ENCODE measurements at places on chromosomes 5 and 9.

- DNase-seq, result no peak
These were observed 491.7 kb upstream of the PIK3R1 start for GRCh38 chr5:67723873-67724272.

GRCh38 chr9:22863736-22864135 lies 417.1 kb downstream of the DMRTA1 start:
- no peak for DNase-seq

DNA sequence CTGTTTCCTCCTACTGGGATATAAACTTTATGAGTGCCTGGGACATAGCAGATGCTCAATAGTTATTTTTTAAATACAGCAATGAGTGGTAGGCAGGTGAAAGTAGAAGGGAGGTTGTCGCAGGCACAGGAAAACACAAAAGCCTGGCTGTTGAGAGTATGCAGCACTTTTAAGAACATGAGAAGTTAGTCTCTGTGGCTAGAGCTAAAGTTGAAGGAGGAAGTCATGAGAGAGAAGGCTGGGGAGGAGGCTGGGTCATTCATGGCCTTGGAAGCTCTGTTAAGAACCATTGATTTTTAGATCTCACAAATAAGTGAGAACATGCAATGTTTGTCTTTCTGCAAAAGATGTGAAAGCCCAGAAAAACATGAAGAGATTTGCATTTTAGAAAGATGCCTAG lies 126.7 kb downstream of the PRKACG start:
- DNase-seq, result no peak

- no peak for DNase-seq
These were observed 3.5 kb upstream of the RNF145 start for GRCh38 chr5:159212657-159213462.

GRCh38 chr9:79694208-79694607 lies 122.4 kb downstream of the TLE4 start:
- DNase-seq, result no peak

DNA sequence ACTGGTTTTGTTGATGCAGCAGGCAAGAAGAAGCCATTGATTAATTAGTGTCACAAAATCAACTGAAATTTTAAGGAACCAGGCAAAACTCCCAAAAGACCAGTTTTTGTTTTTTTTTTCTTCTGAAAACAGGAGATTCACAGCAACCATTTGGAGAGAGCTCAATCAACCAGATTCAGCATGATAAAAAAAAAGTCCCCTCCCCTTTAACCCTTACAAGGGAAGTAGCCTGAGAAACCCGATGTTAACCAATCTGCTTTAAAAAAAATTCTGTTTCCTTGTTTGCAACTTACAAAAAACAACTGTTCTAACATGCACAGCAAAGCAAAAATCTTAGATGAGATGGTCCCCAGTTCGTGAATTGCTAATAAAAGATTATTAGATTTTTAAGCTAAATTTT lies 59.7 kb downstream of the HMHB1 start:
- no peak for DNase-seq

DNA sequence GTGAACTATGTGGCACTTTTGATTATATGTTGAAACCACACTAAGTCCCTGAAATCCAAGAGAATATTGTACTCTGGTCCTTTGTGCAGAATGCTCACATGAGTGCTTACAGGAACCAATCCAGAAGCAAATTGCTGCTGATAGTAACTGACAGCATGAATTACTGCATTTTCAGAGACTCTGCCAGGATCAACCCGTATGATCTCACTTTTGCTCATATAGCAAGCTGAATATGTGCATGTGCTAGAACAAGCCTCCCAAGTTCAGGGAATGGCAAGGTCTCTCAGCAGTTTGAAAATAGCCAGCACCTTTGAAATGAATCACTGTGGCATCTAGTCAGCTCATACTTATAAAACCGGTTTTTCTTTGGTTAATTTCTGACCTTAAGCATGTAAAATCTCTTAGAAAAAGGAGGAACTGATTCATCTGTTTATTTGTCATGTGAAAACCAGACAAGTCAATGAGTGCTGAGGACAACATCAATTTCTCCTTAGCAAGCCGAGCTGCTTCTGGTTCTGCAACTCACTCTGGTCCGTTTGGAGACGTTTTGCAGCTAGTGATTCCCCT lies 215.7 kb upstream of the ELL2 start:
- no peak for DNase-seq

GRCh38 chr9:124137009-124137943 lies 120.5 kb upstream of the NEK6 start:
- DNase-seq, result no peak

DNA sequence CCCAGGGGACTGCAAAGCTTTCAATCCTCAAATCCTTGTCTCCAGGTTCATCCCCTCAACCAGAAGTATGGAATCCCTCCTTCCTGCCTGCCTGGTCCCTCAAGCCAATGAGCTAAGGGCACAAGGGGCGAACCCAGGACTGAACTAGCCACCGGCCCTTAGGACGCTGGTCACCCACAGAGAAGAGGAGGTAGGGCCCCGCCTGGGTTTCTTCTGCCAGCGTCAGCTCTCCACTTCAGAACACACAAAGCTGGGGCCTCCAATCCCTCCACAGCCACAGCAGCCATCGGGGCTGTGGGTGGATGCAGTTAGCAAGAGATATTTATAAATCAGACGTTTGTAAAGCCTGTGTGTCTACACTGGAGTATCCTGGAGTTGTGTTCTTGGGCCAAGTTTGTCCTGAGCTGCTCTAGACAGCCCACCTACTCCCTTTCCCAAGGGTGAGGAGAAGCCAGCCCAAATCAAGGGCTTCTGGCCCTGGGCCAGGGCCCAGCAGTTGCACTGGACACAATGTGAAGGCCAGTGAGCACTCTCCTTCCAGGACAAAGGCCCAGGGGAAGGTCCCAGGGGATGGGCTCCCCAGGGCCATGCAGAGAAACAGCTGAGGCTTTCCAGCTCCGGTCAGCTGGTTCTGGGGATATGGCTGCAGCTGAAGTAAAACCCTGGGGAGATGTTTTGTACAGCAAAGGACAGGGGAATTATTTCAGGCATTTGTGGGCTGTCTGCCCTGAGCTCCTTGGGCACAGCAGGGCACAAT lies 18.9 kb downstream of the AMBP start:
- no peak for DNase-seq

DNA sequence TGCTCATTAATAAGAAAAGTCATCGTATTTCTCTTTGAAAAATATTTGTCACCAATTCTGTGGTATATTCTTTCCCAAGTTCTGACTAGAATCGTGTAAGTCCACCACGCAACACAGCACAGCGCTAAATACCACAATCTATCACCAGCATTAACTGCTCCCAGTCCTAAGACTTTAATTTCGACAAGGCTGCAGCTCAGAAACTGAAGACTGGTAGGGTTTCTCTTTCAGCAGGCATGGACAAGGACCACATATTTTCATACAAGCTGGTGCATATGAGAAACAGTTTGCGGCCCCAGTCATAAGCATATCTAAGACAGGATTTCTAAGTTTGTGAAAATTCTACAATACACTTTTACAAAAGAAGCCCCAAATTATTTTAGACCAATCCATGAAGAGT lies 24.1 kb downstream of the BNC2 start:
- no peak for DNase-seq

DNA sequence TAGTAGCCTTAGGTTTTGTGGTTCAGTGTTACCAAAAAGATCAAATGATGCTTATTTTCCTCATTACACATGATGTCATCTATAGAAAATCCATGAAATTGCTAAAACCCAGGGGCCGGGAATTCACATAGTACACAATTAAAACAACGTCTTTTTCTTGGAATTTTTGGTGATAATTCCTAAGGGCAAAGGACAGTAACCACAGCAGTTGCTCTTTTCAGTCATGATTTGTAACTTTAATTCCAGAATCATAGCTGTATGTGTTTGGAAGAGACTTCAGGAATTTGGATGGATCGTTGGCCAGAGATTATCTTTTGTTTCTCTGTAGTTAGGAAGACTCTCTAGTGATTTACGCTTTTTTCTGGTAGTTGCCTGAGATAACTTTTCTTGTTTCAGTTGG lies 748.7 kb downstream of the TLE4 start:
- DNase-seq, result no peak

DNA sequence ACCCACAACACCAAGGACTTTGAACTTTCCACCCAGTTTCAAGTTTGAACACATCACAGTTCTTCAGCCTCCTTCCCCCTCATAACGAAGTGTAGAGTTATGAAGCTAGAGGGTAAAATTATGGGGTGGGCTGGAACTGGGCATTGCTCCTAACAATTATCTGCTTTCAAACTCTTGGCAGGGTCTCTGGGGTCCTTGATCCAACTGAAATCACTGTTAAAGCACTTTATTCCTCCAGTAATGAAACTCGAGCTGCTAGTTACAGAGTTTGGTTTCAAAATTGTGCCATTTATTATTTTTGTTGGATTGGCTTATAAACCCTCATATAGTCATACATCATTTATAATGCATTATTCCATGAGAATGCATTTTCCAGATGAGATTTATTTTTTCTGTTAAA lies 158.5 kb downstream of the RGS3 start:
- no peak for DNase-seq

Measured in NCI-H446 treated with DMSO at 0.1 percent for 48 hours (cell line).